ENCODE measurements at places on chromosomes 13 and 19.

DNA sequence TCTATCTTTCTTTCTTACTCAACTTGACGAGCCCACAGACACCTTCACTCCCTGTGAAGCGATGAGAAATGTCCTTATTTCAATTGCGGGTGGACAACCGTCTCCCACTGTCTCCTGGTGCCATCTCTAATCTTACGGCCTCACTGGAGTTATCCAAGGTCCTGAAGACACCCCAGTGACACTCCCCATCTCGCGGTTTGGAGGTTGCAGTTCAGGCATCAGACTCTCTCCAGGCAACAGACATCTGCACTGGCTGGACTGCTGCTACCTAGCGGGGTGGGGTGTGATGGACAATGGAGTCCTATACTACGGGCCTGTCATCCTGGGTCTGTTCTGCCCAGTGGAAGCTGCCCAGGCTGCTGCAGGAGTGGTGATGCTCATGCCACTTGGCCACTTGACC lies 18.3 kb upstream of the IRS2 start:
- DNase-seq, result no peak

GRCh38 chr19:10069046-10069445 lies 17.1 kb upstream of the SHFL start:
- no peak for DNase-seq

DNA sequence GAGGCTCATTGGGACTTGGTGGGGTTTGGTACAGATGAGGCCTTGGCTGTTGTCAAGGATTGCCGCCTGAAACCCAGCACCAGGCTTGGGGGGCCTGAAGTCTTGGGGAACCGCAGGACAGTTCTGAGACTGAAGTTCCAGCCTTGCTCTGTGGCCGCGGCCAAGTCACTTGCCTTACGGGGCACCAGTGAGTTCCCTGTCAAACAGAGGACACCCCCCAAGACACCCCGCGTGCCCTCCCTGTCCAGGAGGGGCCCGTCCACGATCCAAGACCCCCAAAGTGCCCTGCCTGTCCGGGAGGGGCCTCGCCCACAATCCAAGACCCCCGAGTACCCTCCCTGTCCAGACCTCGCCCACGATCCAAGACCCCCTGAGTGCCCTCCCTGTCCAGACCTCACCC lies 2.5 kb downstream of the CDC34 start:
- no peak for DNase-seq

GRCh38 chr19:1522838-1523237 lies 1.0 kb upstream of the PLK5 start:
- no peak for DNase-seq

GRCh38 chr13:114212158-114212495 lies 22.6 kb upstream of the CDC16 start:
- no peak for DNase-seq

GRCh38 chr13:29931696-29932095 lies 81.3 kb upstream of the UBL3 start:
- no peak for DNase-seq

- DNase-seq, result no peak
Observed at GRCh38 chr19:15170345-15170744, 30.4 kb downstream of the NOTCH3 start.

DNA sequence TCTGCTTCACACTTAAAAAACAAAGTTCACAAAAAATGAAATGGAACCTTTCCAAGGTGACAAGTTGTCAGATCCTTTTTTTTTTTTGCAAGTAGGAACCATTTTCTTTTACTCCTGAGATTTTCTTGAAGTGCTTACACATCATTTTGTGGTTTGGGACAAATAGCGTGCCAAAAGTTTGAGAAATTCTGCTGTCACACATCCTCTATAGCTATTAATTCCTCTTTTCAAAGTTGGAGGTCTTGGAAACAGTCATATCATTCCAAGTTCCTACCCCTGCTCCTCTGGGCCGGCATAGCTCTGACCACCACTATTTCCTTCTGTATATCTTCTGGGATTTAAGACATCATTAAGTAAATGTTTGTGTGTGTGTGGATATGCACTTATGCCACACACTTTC lies 421.6 kb upstream of the SLC10A2 start:
- no peak for DNase-seq
